ENCODE measurements at places on chromosomes 4 and X.

- no peak for DNase-seq
Measured at GRCh38 chr4:121217351-121217750, 53.2 kb upstream of the TNIP3 start.

DNA sequence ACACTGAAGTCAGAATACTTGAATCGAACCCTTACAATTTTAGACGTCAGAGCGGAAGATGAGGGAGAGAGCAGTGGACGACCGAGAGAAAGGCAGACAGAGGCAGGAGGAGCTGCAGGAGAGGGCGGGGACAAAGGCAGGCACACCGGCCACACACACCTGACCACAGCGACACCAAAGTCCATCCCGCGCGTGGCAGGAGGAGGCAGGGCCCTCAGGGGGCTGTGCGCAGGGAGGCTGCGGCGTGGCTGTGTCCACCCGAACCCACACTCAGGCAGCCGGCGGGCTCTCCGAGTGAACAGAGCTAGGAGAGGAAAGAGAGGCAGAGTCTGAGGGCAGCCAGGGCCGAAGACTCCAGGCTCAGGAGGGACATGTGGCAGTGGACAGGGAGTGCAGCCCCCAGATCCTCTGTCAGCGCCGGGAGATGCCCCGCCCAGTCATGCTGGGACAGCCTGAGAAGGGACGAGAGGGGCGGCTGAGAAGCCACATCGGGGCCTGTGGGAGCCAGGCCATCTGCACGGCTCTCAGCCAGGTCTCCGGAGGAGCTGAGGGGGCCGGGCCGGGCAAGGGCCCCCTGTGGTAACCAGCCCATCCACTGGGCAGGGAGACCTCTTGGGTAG lies 20.1 kb downstream of the GAK start:
- no peak for DNase-seq

DNA sequence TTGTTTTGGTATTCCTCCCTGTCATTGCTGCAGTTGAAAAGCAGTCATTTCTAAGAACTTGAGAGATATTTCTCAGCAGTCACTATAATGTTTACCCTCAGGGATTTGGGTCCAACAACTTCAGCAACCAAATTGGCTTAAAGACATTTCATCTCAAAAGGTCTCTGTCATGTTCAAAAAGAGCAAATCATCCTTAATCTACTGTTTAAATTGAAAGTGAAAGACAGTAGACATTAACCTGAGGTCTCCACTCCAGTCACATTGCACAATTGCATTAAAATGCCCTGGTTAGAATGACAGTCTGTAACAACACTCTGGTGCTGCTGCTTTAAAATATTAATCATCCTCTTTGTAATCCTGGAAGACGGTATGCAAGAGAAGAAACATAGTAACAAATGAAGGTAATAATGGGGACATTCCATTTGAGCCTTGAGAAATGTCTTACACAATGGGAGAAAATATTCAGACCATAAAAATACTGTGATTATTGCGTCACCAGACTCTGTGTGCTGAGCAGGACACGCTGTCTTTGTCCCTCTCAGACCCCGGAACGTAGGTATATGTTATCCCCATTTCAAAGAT lies 90.2 kb upstream of the UNC5C start:
- no peak for DNase-seq

GRCh38 chr4:152399246-152399645 lies 136.6 kb downstream of the FBXW7 start:
- no peak for DNase-seq

- no peak for DNase-seq
Measured at GRCh38 chr4:33711826-33712225, 2532.5 kb downstream of the ARAP2 start.

DNA sequence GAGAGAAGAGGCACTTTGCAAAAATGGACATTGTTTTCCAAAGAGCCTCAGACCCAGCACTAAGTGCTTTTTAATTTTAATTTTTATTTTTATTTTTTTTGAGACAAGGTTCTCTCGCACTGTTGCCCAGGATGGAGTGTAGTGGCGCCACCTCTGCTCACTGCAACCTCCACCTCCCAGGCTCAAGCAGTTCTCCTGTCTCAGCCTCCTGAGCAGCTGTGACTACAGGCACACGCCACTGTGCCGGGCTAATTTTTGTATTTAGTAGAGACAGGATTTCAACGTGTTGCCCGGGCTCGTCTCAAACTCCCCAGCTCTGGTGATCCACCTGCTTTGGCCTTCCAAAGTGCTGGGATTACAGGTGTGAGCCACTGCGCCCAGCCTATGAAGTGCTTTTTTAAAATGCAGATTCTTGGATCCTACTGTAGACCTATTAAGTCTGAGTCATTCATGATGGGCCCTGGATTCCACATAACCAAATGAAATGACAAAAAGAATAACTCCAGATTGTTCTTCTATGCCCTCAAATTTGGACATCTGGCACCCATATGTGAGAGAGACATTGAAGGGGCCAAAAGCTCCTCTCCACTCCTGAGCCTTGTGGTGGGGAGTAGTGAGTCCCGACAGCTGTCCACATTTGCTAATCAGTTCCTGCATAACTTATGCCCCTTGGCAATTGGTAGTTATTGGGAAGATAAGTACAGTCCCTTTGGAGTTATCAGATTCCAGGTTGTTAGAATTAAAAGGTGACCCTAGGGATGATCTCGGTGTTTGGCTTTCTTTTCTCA lies 3.6 kb downstream of the NOCT start:
- DNase-seq, result no peak

DNA sequence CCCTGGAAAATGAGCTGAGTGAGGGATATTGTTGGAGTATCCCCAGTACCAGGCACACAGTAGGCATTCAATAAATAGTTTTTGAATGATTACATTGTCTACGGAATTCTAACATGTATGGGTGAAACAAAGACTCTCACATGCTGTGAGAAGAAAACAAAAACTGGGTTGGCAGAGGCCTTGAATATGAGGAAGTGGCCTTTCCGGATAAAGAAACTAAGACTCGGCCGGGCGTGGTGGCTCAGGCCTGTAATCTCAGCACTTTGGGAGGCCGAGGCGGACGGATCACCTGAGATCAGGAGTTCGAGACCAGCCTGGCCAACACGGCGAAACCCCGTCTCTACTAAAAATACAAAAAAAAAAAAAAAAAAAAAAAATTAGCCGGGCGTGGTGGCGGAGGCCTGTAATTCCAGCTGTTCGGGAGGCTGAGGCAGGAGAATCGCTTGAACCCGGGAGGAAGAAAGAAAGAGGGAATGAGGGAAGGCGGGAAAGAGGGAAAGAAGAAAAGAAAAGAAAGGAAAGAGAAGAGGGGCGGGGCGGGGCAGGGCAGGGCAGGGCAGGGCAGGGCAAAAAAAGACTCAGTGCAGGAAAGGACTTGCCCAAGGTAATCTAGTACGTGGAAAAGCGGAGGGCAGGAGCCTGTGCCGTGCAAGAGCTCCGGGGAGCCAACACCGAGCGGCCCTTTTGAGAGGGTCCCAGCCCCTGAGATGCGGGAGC lies 689 bp upstream of the TMA16 start:
- no peak for DNase-seq

GRCh38 chrX:153967536-153968224 lies 3.9 kb downstream of the HCFC1 start:
- no peak for DNase-seq

- DNase-seq, result no peak
Measured at GRCh38 chrX:66013194-66013816, 26.6 kb downstream of the VSIG4 start.

GRCh38 chr4:129561886-129562671 lies 466.1 kb downstream of the C4orf33 start:
- DNase-seq, result no peak

DNA sequence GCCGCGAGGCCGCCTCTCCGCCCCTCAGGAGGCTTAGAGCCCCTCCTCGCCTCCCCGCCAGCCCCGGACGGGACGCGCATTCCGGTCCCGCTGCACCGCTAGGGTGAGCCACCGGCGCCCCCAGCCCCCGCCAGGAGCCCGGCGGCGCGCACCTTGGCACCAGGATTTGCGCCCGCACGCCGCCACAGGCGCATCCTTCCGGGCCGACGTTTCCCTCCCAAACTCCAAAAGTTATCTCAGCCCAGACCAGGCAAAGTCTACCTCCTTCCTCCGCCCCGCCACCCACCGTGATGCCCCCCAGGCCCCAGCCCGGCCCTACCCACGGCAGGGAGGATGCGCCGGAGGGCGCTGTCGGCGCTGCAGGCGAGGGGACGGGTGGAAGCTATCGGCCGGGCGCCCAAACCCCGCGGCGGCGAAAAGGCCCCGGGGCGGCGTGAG lies 538 bp downstream of the SCML2 start:
- DNase-seq, result no peak

GRCh38 chr4:13498469-13498868 lies 14.3 kb upstream of the RAB28 start:
- no peak for DNase-seq

DNA sequence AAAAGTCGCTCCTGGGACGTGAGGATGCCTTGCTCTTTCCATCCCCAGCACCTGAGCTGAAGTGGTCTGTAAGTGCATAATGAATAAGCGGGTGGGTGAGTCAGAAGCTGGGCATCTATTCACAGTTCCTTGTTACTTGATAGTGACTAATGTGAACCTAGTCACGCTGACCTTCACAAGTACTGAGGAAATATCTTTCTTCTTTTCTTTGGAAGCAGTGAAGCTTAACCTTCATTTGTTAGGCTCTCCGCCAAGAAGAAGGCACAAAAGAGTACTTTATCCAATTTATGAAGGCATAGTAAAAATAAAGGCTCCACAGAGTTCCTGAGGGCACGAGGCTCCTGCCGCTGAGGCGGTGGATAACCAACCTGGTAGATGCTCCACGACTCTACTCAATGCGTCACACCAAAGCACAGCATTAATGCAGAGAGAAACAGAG lies 475.7 kb upstream of the SLIT2 start:
- DNase-seq, result no peak

- DNase-seq, result no peak
Measured at GRCh38 chr4:13527981-13528820, 16.1 kb downstream of the NKX3-2 start.

- no peak for DNase-seq
Measured at GRCh38 chr4:138967313-138967712, 48.3 kb upstream of the NOCT start.

DNA sequence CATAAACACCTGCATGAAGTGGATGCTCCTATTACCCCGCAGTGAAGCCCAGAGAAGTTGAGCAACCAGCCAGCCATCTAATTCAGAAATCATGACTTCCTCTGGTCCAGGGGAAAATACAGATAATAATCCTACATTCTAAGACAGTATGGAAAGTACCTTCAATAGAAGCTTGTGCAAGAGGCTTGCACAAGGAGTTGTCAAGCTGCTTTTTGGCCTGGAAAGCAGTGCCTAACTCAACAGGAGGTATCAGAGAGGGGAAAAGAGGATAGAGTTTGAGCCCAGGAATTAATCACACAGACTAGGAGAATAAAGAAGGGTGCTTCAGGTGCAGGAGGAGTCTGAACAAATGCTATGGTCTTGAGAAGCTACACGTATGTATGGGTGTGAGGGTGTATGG lies 26.7 kb downstream of the TMEM192 start:
- DNase-seq, result no peak

DNA sequence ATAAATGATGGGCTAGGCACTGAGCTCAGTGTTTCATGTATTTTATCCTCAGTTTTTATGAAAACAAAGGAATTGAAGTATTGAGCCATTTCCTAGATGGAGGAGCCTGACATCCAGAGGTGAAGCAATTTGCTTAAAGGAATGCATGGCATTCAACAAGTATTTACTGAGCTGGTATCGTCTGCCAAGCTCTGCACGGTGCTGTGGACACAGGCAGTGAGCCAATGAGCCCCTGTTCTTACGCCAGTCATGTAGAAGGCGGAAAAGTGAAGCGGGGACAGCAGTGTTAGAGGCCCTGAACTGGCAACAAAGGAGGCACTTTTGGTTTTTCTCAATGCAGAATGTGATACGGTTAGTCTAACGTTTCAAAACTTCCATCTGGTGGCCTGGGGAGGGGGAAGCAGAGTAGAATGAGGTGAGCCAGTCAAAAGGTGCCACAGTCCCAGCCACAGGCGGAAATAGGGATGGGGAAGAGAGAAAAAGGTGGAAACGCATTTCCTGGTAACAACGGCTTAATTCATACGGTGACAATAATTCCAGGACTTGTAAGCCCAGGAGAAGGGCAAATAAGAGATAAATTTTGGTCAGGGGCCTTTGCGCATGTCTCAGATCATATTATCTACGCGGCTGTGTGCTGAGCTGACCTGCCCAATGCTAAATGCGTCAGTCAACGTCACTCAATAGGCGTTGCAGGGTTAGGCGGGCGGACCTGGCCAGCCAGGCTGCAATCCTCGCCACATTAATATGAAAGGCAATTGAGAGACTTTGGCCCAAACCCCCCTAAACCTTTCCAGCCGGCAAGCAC lies 133.9 kb downstream of the AFAP1 start:
- DNase-seq, result no peak

DNA sequence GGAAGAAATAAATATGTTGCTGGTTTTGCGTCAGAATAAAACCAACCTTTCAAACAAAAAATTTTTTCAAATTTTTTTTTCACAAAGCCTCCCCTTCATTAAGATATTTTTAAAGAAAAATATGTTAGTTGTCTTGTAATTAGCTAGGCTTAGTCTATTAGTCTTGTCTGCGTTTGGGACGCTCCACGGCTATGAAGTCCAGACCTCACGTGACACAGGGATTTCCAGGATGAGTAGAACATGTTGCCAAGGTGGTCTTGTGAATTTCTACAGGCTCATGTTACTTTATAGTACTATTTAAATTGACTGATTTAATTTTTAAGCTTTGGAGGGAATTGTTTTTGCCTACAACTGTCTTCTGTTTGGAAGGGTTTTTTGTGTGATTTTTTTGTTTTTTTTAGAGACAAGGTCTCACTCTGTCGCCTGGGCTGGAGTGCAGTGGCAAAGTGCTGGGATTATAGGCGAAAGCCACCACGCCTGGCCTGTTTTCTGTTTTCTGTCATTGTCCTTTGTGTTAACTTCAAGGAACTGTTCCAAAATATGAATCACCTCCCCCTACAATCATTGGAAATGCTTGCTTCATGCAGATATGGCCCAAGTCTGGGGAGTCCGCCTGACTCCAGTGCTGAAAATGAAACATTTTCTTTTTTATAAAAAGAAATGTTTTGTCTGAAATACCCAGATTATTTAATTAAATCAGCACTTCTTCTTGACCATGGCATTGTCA lies 26.2 kb downstream of the TMEM144 start:
- DNase-seq, result no peak

DNA sequence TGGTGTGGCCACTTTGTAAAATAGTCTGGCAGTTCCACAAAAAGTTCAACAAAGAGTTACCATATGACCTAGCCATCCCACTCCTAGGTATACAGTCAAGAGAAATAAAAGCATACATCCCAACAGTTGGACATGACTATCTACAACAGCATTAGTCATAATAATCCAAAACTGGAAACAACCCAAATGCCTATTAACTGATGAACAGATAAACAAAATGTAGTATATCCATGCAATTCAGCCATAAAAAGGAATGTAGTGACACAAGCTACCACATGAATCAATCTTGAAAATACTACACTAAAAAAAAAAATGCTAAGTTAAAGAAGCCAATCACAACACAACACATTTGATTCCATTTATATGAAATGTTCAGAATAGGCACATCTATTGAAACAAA lies 16.1 kb downstream of the MED14 start:
- no peak for DNase-seq

DNA sequence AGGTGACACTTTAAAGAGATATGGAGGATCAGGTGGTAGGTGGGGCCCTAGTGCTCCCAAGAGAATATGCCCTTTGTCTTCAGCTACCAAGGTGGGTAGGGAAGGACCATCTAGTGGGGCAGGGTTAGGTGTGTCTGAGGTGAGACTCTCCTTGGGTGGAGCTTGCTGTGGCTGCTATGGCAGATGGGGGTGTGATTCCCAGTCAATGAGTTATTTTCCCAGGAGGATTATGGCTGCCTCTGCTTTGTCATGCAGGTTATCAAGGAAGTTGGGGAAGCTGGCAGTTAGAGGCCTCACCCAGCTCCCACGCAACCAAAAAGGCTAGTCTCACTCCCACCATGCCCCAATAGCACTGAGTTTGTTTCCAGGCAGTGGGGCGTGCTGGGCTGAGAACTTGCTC lies 18.0 kb upstream of the SPIN2A start:
- DNase-seq, result peak; percentile 8
